Hepatocyte (in vitro differentiated cells): ENCODE measurements at places on chromosomes 13 and 19. TPM values are rescaled to one million over a fixed set of nuclear protein-coding genes. Genes with fewer than 3 reads are reported as not detected.

- DNase-seq: peak; percentile 89
These were observed 75.2 kb upstream of the MCF2L start for GRCh38 chr13:112893570-112894422.

VSIG10L gene
- 7.6 and 7.8 TPM in 2 replicates for polyA plus RNA-seq

GRCh38 chr19:10269333-10270179 lies 1.4 kb upstream of the ICAM1 start:
- DNase-seq: peak; percentile 89

DNA sequence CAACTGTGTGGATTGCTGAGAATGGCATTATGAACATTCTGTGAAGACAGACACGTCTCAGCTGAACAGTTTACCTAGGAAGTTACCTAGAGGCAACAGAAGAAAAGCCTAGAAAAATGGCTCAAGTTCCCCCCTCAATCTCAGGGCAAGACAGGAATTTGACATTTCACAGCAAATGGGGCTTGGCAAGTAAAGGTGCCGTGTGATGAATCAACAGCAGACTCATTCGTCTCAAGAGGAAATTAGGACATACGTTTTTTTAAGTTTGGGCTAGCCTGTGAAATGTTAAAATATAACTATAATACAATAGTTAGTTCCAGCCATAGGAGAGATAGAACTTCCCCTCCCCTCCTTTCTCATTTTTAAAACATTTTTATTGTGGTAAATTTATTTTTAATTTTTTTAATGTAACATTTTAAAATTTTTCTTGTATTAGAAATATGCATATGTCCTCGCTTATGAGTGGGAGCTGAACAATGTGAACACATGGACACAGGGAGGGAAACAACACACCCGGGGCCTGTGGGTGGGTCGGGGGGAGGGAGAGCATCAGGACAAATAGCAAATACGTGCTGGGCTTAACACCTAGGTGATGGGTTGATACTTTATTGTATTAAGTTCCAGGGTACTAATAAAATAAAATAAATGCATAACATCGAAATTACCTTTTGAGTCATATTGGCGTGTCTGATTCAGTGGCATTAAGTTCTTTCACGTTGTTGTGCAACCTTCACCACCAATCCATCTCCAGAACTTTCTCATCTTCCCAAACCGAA lies 116.0 kb downstream of the COL4A2 start:
- no peak for DNase-seq

DACT3 gene
- polyA plus RNA-seq: 17.4 and 18.4 TPM in 2 replicates
